NCI-H524 treated with DMSO at 0.1 percent for 48 hours (cell line): ENCODE measurements at places on chromosomes 3 and 15.
A peak's percentile ranks its signal among the peaks of the same experiment; 100 is the strongest.

- DNase-seq: no peak
Measured at GRCh38 chr3:150469931-150470740, 62.0 kb downstream of the TSC22D2 start.

- no peak for DNase-seq
Measured at GRCh38 chr3:14256046-14256445, 77.4 kb downstream of the LSM3 start.

- no peak for DNase-seq
Measured at GRCh38 chr3:169846458-169847193, 23.1 kb downstream of the LRRC31 start.

DNA sequence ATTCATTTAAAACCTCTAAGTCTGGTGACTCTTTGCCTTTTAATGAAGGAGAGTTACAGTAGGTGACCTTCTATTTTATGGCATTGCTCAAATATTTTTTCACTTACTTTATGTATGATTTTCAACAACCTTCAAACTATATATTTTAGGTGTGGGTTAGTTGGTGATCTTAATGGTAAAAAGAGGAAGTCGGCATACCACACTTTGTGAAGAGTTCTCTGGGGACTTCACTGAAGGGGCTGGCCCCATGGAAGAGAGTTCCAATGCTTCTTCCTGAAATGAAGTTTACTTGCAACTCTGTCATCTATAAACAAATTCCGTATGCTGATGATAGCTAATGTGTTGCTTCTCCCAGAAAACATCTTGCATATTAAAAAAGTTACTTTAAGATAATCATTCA lies 647.0 kb upstream of the SGO1 start:
- no peak for DNase-seq

- no peak for DNase-seq
Measured at GRCh38 chr3:188232656-188233055, 78.7 kb downstream of the LPP start.

DNA sequence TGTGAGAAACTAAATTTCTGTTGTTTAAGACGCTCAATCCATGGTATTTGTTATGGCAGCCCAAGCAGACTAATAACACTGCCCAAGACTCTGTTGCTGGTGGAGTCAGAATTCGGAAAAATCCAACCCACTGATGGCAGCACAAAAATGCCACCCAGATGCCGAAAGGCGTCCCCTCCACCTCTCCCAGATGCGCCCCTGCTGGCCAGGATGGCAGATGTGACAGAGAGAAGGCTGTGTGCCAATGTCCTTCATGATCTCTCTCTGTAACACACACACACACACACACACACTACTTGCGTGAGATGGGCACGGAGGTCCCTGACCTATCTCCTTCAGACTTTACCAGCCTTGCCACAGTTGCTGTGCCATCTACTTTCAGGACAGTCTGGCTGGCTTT lies 10.9 kb upstream of the LYSMD4 start:
- DNase-seq: no peak

DNA sequence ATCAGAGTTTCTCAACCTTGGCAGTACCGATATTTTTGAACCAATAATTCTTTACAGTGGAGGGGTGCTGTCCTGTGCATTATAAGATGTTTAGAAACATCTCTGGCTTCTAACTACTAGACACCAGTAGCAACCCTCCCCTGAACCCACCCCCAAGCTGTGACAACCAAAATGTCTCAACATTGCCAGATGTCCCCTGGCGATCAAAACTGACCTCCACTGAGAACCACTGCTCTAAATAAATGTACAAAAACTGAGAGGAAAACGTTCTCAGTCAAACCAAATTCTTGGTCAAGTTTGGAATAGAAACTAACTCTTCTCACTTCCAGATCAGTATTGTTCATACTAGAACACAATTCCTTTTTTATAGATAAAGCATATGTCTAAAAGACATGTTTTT lies 58.5 kb downstream of the GPR160 start:
- DNase-seq: no peak

DNA sequence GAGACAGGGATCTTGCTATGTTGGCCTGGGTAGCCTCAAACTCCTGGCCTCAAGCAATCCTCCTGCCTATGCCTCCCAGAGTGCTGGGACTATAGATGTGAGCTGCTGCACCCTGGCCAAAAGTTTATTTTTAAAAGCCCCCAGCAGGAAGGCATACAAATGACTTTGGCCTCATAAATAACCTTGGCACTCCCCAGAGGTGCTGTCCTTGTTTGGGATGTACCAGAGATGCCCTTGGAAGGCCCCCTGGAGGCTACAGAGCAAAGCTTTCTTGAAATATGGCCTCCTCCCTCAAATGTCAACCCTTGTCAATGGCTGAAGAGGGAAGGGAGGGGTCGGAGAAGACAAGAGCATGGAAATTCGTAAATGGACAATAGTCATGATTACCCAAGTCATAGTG lies 14.0 kb upstream of the RTP3 start:
- DNase-seq: no peak

DNA sequence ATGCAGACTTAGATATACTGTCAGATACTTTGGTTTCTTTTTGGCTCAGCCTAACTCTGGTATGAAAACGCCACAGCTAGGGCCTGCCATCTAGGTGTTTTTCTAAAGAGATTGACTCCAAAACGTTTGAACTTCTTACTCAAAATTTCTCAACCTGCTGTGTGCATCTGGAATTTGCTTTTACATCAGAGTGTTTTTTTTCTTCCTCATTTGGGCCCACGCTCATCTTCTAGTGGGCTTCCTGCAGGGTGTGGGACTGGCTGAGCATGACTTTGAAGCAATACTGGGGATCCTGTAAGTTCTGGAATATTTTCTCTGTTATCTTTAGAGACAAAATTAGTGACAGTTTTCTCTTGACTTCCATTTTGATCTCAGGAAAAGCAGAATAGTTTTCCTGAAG lies 117.8 kb downstream of the NR1D2 start:
- DNase-seq: no peak

DNA sequence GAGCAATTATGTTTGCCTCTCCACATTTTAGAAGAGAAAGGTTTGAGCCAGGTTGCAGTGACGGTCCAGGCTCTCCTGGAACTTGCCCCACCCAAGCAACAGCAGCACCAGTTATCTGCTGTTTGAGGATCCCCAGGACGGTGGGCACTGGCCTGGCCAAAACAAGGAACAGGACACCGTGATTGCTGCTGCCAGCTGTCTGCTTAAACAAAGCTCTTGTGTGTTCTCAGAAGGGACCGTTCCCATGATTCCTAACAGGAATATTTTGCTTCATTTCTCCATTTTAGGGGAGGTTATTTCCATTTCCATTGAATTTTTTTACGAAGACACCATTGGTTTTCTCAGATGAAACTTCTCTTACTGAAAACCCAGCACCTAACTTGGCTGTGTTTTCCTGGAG lies 66.4 kb upstream of the RPL35A start:
- no peak for DNase-seq

- no peak for DNase-seq
Measured at GRCh38 chr3:13655061-13655913, 106.4 kb downstream of the FBLN2 start.

GRCh38 chr15:60373327-60373726 lies 24.5 kb downstream of the ANXA2 start:
- DNase-seq: no peak

- DNase-seq: no peak
Measured at GRCh38 chr3:61719278-61719977, 158.1 kb downstream of the PTPRG start.

GRCh38 chr15:34461730-34462129 lies 24.1 kb upstream of the GOLGA8A start:
- DNase-seq: no peak

DNA sequence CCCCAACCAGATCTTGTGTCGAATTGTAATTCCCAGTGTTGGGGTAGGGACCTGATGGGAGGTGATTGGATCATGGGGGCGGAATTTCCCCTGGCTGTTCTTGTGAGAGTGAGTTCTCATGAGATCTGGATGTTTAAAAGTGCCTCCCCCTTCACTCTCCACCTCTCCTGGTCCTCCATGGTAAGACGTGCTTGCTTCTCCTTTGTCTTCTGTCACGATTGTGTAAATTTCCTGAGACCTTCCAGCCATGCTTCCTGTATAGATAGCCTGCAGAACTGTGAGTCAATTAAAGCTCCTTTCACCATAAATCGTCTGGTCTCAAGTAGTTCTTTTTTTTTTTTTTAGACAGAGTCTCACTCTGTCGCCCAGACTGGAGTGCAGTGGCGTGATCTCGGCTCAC lies 42.3 kb downstream of the NR1D2 start:
- no peak for DNase-seq

- DNase-seq: no peak
Measured at GRCh38 chr3:38122712-38123290, 14.1 kb downstream of the ACAA1 start.

DNA sequence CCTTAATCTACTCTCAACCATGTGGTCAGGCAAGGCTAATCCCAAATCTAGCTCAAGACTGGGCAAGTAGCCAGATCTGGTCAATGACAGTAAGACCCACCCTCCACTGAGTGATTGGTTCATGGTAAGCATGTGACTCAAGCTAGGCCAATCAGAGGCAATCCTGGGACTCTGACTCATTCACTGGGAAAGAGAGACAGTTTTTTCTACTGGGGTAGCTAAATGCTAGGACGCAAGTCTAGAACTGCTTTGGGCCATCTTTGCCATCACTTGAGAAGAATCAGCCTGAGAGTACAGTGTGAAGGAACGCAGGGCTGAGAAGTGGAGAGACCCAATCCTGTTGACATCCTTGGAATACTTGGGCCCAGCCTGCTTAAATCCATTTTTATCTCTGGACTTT lies 9.4 kb upstream of the RAD18 start:
- peak; percentile 64 for DNase-seq

DNA sequence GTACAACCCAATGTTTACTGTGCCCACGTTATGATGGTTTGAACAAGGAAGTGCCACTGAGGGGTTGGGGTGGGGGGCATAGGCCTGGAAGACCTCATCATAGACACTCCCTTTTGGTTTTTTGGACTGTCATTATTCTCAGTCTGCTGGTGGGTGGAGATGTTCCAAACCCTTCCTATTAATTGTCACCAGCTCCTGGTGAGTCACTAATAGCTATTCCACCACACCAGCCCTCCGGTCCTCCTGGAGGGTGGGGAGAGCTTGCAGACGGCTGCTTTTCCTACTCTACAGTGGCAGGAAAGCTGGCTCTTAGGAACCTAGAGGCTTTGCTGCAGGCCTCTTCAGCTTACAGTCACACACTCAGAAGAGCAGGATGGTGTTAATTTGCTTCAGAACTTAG lies 9.0 kb upstream of the COPG1 start:
- no peak for DNase-seq

DNA sequence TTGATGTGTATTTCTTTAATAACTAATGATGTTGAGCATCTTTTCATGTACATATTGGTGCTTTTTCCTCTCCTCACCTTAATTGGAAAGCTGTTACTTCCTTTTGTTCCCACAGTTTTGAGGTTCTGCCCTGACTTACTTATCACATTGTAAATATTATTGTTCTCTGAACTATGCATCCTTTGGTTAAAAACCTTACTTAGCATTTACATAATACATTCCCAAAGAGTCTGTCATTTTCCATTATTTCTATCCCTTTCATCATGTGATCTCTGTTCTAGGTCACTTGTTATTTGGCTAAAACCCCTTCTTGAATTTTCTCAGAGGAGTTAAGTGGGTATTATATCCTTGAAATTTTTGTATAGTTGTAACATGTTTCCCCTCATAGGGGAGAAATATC lies 33.0 kb downstream of the SLC12A6 start:
- DNase-seq: no peak

GRCh38 chr3:39935261-39935660 lies 125.9 kb downstream of the MYRIP start:
- DNase-seq: no peak

- DNase-seq: no peak
Measured at GRCh38 chr3:85167576-85167975, 208.8 kb downstream of the CADM2 start.

DNA sequence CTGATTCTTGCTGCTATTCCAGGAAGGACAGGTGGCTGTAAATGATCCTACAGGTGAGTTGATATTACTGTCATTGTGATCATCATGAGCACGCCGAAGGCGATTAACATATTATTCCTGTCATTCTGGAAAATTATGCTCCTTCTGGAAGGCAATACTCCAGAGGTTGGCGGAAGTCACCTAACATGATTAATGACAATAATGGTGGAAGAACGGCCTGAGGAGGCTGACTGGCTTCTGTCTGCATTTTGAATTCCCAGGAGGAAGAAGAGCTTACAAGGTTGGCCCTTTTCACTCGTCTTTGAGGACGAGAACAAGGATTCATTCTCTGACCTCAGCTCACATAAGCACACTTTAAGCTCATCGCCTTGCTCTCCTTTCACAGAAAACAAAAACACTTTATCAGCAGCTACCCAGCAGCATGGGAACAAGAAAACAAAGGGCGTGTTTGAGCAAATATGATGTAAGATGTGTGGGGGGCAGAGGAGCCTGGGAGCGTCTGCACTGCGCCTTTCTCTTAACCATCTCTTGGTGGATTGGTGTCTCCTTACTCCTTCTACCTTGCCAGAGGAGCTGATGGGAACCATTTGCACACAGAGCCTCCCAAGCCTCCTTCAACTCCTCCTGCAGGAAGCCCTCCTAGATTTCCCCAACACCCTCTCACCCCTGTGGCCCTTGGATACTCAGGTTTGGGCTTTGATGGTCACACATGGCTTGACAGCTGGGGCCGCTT lies 23.0 kb downstream of the ACSBG1 start:
- no peak for DNase-seq

GRCh38 chr3:134685929-134686802 lies 35.3 kb upstream of the KY start:
- no peak for DNase-seq

GRCh38 chr3:112460519-112461195 lies 38.6 kb downstream of the BTLA start:
- no peak for DNase-seq

DNA sequence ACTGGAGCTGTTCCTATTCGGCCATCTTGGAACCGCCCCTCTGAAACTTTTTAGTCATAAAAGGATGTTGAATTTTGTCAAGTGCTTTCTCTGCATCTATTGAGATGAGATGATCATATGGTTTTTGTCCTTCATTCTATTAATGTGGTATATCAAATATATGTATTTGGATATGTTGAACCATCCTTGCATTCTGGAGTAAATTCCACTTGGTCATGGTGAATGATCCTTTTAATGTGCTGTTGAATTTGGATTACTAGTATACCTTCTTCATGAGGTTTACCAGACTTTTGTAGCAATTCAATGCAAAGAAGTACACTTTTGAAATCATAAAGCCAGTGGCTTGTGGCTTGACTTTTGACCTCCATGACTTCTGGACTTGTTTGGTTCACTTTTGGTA lies 33.4 kb upstream of the XRN1 start:
- no peak for DNase-seq

DNA sequence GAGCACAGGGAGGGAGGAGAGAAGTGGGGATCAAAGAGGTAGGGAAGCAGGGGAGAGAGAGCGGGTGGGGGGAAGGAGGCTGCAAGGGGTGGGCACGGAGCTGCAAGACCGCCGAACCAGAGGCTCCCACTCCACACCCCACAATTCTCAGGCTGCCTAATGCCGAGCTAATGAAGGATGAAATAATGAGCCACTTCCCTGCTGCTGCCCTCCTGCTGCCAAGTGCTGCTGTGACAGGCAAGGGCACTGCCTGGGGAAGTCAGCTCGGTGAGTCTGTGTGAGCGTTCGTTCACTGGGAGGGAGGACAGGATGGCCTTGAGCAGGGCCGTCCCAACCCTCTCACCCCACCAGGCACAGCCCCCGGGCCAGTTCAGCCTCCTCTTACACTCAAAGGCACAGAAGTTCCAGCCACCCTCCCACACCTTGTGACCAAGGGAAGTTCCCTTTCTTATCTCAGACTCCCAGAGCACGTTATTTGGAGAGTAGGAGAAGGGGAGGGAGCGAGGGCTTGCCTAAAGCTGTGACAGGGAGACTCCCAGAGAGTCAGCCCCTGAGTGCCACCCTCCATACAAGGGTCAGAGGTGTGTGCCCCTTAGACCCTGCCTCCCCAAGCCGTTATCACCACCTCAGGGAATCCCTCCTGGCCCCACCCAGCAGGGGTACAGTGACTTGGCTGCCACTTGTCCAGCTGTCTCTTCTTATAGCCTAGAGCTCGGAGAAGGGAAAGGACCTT lies 12.4 kb downstream of the GLYCTK start:
- peak; percentile 31 for DNase-seq
